ENCODE measurements at places on chromosomes 7 and 10.
A peak's percentile ranks its signal among the peaks of the same experiment; 100 is the strongest.

DNA sequence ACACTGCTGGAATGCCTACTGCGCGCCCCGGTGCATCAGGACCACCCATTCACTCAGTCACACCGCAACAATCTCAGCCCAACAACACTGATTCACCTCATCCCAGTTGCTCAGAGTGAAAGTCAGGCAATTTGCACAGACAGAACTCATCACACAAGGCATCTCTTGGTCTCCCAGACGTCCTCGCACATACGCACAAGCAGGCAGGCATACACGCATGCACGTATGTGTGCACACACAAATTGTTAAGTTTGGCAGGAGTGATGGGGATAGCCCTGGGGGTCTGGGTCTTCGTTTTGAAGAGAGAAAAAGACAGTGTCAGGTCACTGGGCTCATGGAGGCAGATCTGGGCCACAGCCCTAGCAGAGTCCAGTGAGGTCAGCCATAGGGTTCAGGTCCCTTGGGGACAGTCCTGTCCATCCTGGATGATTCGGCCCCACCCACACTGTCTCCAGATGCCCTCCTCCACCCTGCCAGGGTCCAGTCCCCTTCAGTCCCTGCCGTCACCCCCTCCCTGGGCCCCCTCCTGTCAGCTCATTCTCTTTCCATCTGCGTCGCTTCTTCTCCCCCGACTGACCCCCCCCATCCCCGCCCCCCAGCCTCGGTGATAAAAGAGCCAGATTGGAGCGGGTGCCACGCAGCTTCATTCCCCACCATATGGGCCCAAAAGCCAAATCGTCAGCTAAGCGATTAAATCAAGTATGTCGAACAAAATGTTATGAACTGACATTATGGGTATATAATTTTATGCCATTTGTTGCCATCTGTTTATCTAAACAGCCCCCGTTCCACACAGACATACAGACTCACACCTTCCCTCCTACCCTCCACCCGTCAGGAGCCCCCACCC, 48.5 kb upstream of the SLF2 start:
- DNase-seq, result no peak

DNA sequence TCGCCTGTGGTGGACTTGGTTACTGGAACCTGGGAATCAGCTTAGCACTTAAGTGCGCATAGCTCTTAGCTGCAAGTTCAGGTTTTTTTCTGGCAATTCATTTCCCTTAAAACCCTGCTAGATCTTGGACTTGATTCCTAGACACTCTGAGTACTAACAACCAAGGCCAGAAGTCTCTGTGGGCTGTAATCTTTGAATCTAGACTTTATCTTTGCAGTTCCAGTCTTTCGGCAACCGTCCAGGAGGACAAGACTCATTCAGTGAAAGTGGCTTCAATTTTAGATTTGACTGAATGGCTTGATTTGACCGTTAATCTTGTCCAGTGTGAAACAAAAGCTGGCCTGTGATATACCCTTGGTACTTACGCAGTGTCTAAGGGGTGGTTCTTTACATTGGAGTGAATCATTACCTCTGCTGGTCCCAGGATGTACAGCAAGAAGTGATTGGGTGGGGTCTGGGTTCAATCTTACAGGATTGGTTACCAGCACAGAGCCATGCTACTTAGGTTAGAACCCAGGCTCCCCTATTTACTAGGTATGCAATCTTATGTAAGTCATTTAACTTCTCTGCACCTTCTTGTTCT, 16.4 kb downstream of the PTTG1IP2 start:
- DNase-seq, result no peak

DNA sequence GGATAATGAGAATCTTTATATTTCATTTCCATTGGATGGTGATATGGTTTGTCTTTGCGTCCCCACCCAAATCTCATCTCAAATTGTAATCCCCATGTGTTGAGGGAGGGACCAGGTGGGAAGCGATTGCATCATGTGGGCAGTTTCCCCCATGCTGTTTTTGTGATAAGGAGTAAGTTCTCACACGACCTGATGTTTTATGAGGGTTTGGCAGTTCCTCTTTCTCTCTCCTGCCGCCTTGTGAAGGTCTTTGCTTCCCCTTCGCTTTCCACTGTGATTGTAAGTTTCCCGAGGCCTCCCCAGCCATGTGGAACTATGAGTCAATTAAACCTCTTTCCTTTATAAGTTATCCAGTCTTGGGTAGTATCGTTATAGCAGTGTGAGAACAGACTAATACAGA, 59.4 kb downstream of the MTPN start:
- no peak for DNase-seq

DNA sequence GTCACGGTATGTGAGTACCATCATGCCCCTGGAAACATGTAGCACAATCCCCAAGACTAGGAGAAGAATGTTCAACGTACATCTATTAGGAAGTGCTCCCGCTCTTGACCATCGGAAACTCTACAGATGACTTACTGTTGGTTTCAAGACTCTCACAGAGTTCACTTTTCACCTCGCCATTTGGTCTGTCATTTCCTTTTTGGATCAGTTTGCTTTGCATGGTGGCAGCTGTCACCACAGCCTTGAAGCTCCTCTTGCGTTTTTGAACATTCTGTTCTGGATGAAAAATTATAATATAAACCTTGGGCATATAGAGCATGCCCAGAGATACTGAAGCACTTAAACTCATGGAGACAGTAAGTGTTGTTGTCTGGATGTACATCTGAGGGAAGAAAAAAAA, 806.8 kb downstream of the GRM8 start:
- no peak for DNase-seq

DNA sequence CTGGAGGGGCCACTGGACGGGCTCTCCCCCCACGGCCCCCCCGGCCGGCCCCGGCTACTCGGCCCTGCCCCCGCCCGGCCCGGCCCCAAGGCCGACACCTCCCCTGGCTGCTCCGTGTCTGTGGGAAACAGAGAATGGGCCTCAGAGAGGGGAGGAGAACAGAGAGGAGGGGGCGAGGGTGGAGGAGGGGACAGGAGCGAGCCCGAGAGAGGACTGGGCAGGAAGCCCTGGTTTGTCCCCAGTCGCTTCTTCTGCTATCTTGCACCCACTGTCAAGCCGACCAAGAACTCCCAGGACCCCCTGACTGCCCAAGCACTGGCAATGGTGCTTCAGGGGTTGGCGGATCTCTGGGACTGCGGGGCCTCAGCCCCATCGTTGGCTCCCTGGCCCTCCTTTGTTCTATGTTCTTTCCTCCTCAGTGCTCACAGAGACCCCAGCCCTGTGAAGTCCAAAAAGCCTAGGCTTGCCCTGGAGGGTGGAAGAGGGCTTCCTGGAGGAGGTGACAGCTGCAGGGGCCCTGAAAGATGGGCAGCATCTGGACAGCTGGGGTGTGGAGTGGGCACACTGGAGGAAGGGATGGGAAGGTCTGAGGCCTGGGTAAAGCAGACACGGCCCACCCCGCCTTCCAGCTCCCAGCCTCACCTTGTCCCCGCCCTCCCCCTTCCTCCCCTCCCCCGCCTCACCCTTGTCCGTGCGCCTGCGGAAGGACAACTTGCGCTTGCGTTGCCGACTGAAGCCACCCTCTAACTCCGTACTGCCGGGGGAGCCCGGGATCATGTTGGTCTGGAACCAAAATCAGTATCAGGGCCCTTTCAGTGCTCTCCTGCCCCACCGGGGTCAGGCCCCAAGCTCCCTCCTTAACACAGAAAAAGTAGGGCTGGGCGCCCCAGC, 30.1 kb downstream of the KCNH2 start:
- no peak for DNase-seq

DNA sequence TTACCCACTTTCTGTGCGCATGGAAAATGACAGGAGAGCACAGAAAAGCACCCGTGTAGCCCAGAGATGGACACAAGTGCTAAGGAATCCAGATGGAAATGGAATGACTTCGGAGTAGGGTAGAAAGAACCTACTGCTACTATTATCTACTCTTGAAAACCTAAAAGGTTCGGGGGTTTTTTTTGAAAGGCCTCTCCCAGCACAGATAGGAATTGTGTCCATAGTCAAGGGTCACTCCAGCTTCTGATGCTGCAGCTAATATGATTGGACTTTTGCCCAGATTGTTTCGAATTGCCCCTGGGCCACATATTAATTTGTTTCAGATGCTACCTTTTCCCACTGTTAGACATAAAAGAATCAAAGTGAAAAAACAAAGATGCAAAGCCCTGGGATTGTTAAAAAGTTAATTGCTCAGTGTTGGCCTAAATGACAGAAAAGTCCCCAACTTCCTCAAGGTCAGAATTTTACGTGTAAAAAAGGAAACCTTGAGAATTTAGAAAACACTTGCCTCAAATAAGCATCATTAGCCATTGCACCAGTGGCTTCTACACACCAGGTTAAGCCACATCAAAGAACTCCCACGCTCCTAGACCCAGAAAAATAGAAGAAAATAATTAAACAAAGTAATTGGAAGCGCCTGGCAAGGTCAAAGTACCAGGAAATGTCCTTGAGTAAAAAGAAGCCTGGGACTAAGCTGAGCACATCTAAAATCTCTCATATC, 40.8 kb upstream of the INSIG1 start:
- DNase-seq, result no peak

DNA sequence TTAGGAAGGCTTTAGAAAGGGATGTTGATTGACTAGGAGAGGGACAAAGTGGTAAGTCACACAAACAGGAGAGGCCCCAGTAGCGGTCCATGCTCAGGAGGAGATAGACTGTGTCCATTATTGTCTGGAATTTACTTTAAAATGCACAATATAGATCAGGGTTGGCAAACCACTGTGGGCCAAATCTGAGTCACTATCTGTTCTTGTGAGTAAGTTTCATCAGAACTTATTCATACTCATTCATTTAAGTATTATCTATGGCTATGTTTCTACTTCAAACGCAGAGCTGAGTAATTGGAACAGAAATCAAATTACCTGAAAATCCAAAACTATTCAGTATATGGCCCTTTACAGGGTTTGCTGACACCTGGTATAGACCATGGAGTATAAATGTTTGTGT, 166.5 kb downstream of the COL28A1 start:
- DNase-seq, result no peak

DNA sequence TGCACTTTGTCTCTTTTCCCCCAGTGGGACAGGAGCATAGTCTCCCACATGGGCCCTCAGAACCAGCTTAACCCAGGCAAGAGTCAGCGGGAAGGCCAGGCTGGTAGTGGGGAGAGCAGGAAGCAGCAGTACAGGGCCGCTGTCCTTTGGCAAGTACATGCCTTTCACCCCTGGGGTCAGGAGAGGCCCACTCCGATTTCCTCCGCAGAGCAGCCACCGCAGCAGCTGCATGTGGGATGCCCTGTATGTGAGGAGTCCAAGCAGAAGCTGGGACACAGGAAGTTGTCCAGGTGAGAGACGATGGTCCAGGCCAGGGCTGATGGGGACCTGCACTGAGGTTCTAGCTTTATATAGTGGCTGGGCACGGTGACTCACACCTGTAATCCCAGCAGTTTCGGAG, 36.7 kb upstream of the GALNTL5 start:
- DNase-seq, result no peak

GRCh38 chr7:6032167-6032566, 991 bp downstream of the ANKRD61 start:
- no peak for DNase-seq

DNA sequence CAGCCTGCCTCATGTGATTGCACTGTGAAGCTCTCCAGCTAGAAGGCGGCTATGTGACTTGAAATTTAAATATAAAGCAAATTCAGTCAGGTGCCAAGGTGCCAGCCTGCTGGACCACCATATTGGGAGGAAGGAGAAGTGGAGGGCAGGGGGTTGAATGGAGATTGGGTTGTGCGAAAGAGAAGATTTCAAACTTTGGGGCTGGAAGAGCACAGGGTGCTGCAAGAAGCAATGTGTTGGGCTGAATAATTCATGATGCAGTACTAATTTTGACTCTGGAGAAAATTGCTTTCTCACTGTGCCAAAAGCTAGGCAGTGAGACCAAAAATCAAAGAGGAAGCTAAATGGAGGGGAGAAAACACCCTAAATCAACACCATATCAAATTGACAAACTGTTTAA, 335.3 kb downstream of the NRG3 start:
- DNase-seq, result no peak

DNA sequence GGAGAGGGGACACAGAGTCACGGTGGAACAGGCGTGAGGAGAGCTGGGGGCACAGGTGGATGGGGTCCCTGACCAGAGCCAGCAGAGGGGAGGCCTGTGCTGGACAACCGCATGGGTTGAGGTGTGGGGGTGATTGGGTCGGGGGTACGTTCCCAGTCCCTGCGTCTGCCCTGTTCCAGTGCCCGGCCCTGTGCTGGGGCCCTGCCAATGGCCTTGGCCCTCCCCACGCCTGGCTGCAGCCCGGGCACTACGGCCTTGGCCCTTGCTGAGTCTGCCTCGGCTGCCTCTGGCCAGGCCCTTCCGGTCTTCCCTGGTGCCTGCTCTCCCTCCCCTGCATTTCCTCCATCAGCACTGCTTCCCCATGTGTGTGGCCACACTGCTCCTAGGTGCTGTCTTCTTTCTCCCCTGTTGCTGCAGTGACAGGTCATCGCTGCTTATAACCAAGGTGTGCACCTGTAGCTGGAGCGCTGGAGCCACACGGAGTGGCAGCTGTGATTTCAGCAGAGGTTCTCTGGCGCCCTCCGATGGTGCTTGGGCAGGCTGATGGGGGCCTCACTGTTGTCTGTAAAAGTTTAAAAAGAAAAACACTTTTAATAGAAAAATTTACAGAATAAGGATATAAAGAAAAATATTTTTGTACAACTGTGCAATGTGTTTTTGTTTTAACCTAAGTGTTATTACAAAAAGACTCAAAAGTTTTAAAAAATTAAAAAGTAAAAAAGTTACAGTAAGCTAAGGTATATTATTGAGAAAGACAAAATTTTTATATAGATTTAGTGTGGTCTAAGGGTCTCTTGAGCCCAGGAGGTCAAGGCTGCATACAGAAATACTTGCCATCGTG, 45.2 kb upstream of the BHLHA15 start:
- DNase-seq, result no peak

GRCh38 chr7:91683823-91684222, 196.7 kb downstream of the MTERF1 start:
- peak; percentile 54 for DNase-seq

GRCh38 chr7:14233076-14233867, 243.8 kb upstream of the ETV1 start:
- DNase-seq, result peak; percentile 35

DNA sequence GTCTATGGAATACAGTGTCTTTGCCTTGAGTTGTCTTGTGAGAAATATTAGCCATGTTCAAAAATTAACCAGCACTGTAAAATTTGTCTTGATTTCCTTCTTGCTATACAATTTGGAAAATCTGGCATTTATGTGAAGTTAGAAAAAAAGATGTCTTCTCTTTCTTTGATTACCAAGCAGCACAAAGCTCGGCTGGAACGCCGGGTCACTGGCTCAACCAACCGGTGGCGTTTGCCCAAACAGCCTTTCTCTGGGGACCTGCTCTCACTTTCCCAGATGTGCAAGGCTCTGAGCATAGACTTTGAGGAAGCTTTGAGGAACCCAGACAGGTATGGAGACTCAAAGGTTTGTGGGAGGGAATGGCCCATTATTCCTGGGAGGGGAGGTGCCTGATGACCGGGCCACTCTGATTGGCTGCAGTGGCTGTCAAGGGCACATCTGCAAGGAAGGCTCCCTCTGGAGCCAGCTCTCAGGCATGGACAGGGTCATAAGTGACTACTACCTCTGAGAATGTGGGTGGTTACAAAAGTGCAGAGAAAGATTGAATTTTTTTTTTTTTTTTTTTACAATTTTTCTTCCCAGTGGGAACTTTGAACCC, 5.6 kb downstream of the BTBD16 start:
- no peak for DNase-seq

GRCh38 chr7:155945670-155946325, 133.5 kb upstream of the SHH start:
- DNase-seq, result no peak

Data from HS-5 (cell line).